Activated T-helper 1 cell treated with anti-CD3 and anti-CD28 coated beads, Interleukin-2, amount 50 U/mL, for 16 hours (primary cell): ENCODE measurements at places on chromosomes 5 and 9.

DNA sequence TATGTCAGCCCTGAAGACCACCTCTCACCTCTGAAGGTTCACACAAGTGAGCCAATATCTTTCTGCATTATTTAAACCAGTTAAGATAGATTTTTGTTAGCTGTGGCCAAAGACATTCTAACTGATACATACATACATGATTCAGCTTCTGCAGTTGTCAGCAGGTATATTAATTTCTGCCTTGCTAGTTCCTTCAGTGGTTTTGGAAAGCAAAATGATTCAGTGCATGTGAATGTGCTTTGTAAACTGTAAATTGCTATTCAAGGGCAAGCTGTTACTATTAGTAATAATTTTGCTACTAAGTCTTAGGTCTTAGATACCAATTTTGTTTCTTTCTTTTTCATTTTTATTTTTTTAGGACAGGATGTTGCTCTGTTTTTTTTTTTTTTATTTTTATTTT, 89.2 kb upstream of the ERBIN start:
- no peak for DNase-seq

GRCh38 chr9:27125030-27125429, 16.0 kb downstream of the TEK start:
- no peak for DNase-seq

DNA sequence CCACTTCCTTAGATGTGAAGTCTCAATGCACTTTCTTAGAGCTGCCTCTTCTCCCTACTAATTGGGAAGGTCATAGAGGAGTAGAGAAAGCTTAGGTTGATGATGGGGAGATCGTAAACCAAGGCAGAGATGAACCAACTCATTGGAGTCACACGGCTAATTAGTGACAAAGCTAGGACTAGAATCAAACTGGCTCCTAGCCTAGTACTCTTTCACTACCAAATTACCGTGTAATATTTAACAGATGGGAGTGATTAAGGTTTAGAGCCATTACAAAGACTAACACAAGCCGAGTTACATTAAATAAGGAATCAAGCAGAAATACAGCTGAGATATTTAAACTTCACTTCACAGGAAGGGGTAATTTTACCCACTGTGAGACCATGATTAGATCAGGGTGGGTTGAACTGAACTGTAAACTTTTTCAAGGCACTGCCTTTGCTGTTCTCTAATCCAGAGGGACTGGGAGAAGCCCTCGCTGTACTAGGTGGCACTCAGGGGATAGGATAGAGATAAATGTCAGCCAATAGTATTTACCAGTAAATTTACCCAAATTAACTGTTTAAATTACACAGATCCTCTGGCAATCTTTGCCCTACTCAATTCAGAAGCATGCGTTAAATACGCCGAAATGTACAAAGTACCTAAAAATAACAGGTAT, 166.4 kb upstream of the PIK3R1 start:
- no peak for DNase-seq

- DNase-seq = no peak
Measured at GRCh38 chr5:179181988-179182387, 121.8 kb downstream of the ZNF354C start.

DNA sequence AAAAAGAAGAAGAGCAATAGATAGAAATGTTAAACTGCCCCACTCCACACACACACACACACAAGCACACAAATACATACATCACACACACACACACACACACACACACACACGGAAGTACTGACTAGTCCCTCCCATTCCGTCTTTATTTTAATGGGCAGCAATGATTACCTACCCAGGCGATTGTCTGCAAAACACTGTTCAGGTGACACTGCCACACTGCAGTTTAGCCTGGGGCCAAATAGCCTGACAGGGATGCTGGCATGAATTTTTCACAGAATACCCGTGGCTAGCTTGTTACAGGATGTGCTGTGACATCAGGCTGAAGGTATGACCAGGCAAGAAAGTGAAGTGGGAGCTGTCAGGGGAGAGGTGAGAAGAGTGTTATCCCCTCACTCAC, 86.9 kb downstream of the FRMD3 start:
- DNase-seq = no peak

- no peak for DNase-seq
Measured at GRCh38 chr5:31459594-31459993, 72.3 kb downstream of the DROSHA start.
